ENCODE measurements at places on chromosomes 1 and 21.

- DNase-seq: no peak
Observed at GRCh38 chr1:84110629-84111028, 33.4 kb upstream of the PRKACB start.

DNA sequence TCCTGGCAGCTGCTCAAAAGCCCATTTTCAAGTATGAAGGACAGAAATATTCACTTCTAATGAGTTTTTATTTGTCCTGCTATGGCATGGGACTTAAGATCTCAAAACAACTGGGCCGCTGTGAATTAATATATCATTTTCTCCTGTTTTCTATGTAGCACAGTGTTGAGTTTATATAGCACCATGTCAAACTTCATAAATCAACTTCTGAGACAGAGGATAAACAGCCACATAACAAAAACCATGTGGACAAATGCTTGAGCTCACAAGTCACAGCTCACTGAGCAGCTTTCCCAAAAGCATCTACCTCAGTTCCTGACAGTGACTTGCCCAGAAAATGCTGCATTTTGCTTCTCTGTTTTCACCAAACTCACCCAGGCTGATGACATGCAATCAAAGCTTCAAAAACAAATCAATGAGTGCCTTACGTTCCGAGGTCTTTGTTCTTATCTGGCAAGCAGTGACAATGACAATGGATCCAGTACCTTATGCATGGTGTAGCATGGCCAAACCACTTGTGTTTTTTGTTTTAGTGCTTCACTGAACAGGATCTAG is 722.6 kb downstream of the LRRIQ3 start:
- DNase-seq: no peak

DNA sequence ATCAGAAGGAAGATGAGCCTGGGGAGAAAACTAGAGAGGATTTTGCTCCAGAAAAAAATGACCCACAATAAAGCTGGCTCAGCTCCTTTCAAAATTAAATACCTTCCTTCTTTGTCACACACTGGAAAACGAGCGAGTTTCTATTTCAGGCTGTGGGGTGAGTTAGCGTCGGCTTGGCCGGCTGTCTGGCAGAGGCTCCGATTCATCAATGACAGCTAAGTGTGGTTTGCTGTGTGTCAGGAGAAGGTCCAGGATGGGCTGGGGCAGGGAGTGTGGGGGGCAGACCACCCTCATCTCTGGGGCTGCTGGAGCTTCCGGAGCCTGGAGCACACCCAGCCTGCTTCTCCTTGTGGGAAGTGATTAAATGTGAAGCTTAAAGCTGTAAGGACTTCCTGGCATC is 120.2 kb downstream of the ETS2 start:
- no peak for DNase-seq

GRCh38 chr1:77057994-77058585 is 161.1 kb downstream of the PIGK start:
- no peak for DNase-seq

- no peak for DNase-seq
Observed at GRCh38 chr1:3996846-3997705, 97.0 kb upstream of the C1orf174 start.

- DNase-seq: no peak
Observed at GRCh38 chr21:42373196-42373907, 7.0 kb upstream of the TFF1 start.

DNA sequence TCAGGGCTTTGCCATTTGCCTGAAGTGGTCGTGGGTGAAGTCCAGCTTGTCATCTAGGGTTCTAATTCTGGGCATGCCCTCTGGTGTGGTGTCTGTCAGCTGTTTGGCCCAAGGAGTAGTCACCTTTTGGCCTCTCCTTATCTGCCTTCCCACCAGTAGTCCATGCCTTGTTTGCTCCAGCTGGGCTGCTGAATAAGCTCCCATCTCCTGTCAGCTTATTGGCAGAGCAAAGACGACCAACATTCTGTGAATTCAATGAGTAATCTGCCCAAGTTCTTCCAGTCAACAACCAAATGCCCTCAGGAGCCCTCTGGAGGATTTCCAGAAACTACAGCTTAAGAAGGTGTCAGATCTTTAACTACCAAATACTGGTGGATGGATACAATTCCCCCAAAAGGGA is 7.0 kb downstream of the BCAN start:
- DNase-seq: no peak

Measured in stimulated activated CD4-positive, alpha-beta T cell treated with anti-CD3 and anti-CD28 coated beads, TNF-alpha, amount 100 ng/mL, for 48 hours (primary cell).